ENCODE measurements at places on chromosomes 16 and 17.

DNA sequence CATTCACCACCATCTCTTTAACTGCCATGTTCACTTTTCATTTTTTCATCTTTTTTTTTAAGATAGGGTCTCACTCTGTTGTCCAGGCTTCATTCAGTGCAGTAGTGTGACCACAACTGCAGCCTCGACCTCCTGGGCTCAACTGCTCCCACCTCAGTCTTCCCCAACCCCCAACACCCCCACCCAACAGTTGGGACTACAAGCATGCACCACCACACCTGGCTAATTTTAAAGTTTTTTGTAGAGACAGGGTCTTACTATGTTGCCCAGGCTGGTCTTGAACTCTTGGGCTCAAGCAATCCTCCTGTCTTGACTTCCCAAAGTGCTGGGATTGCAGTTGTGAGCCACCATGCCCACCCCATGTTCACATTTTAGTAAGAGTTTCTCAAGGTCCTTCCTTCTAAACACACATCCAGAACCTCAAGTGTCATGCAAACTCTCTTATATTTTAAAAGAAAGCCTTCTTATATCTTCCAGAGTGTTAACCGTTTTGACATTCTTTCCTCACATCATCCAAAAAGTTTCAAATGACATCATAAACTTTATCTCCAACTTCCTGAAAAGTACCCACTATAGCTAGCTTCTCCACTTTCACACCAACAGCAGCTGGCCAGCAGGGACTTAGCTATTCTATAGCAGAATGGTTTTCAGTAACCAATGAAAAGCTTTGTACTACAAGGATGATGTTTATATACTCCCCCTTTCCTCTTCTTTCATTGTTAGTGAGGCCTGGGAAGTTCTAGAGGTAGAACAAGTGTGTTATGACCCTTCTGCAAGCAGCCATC is 49.3 kb downstream of the TRAF4 start:
- DNase-seq = no peak

- DNase-seq = no peak
Observed at GRCh38 chr17:37180376-37180775, 195.4 kb upstream of the C17orf78 start.

DNA sequence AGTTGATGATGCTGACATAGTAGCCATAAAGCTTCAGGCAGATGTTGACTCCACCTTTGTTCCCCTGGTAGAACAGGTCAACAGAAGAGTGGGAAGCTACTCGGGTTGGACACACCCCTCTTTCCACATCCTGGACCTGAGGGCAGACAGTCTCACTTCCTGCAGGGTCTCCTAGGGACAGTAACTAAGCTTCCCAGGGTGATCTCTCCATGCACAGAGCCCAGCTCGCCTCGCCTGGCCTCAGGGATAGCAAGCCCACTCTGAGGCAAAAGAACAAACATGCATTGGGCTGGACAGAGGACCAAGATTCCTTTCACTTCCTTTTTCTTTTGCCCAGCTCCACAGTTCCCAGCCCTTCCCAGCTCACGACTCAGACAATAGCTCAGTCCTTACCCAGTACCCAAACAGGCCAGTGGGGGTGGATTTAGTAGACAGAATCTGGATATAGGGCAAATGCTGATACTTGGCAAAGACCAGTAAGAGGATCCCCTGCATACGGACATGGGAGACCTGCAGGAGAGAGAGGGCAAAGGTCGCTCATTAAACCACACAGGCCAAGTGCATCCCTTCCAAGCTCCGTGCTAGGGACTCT is 7.0 kb downstream of the INPP5K start:
- no peak for DNase-seq

DNA sequence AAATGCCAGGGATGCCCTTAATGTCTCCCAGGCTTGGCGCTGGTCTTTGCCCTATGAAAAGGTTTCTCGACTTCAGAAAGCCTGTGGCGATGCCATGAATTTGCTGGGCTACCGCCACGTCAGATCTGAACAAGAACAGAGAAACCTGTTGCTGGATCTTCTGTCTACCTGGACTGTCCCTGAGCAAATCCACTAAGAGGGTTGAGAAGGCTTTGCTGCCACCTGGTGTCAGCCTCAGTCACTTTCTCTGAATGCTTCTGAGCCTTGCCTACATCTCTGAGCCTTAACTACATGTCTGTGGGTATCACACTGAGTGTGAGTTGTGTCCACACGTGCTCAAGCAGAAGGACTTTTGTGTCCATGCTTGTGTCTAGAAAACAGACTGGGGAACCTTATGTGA is 11.4 kb downstream of the CHST4 start:
- peak; percentile 15 for DNase-seq

DNA sequence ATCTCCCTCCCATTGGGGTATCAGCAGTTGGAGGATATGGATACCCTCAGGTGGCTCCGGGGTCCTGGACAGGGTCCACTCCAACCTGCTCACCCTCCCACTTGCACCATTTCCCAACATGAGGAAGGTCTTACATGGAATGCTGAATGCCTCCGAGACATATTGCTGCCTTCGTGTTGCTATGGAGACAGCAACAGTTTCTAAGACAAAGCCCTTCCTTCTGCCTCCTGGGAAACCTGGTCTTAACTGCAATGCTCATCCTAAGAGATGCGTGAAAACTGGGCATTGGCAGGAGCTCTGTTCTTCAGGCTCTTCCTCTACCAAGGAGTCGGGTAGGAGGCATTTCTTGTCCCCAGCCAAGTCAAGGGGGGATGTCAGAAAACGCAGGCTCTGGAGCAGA is 45.2 kb downstream of the ST3GAL2 start:
- no peak for DNase-seq

GRCh38 chr16:86809458-86809955 is 231.2 kb downstream of the FOXL1 start:
- DNase-seq = no peak

GRCh38 chr17:42617956-42618431 is 8.5 kb downstream of the TUBG1 start:
- DNase-seq = no peak

DNA sequence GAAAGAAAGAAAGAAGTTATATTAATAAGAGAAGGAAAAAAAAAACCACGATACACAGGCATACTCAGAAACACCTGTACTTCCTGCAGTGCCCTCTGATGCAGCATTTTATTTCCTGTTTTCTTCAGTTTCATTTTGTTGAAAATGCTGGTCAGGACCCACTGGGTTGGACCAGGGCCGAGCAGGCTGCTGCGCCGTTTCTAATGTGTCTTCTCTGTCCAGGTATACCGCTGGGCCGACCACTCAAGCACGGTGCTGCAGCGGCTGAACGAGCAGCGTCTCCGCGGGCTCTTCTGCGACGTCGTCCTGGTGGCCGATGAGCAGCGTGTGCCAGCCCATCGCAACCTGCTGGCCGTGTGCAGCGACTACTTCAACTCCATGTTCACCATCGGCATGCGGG is 8.3 kb downstream of the KLHL36 start:
- no peak for DNase-seq

DNA sequence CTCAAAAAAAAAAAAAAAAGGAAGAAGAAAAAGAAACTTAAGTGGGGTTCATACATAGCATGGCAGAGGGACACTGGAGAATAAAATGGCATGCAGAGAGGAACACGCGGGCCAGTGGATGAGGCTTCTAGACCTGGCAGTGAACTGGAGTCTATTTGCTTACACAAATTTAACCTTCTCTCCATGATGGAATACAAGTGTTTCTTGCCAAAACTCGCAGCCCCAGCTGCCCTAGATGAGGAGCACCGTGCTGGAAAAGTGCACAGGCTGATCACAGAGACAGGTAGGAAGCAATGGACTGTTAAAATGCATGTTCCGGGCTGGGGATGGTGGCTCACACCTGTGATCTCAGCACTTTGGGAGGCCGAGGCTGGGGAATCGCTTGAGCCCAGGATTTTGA is 9.3 kb downstream of the SSTR2 start:
- no peak for DNase-seq

- no peak for DNase-seq
Observed at GRCh38 chr16:85446951-85447692, 166.0 kb upstream of the GSE1 start.

- no peak for DNase-seq
Observed at GRCh38 chr17:28128779-28129178, 86.3 kb downstream of the NLK start.

DNA sequence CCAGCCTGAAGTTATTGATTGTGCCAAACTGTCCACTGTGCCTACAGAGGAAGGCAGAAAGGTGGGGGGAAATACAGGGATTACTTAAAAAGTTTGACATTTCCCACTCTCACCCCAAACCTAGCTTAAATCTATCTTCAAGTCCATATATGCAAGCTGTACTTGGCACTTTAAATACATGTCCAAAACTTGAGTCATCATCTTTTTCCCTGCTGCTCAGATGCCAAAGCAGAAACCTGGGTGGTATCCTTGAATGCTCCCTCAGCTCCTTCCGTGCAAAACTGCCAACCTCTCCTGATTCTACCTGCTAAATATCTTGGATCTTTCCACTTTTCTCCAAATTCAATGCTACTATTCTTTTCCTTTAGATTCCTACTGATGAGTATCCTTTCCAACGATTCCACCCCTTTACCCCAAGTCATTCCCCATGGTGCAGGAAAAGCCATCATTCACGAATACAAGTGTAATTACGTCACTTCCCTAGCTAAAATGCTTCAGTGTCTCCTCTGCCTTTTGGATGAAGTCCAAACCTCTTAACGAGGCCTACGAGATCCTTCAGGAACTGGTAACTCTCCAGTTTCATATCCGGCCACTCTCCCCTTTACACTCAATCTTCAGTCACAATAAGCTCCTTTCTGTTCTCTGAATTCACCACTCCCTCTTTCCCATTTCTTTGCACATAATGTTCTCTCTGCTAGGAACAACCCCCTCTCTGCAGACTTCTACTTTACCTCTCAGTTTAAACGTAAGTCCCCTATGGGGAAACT is 9.3 kb downstream of the BECN1 start:
- no peak for DNase-seq

DNA sequence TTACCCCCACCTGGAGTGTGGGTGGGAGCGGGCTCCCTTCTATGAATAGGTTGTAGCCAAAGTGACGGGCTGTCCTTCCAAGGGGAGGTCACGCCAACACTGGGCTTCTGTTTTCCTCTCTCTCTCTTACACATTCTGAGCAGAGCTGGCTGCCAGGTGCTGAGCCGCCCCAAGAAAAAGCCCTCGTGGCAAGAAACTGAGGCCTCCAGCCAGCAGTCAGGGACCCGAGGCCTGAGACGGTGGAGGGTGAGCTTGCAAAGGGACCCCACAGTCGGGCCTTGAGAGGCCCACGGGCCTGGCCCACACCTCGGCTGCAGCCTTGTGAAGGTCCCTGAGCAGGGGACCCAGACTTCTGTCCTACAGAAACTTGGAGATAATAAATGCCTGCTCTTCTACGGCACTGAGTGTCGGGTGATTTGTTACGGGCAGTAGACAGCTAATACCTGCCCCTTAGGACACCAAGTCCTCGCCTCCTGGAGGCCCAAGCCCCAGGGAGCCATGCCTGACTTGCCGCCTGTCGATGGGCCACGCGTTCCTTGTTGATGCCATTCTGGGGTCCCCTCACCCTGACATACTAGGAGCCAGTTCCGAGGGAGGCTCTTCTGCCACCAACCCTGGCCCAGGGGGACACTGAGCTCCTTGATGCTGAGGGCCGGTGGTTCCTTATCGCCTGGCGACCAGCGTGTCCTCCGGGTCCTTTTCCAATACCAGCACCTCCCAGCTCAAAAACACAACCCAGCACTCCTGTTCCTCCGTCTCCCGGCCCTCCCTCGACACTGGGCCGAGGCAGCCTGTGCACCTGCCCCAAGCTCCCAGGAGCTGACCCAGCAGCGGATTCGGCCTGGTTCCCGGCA is 26.1 kb downstream of the SLC25A10 start:
- no peak for DNase-seq

- peak; percentile 40 for DNase-seq
Observed at GRCh38 chr17:4480929-4481898, 17.5 kb upstream of the SPNS2 start.

DNA sequence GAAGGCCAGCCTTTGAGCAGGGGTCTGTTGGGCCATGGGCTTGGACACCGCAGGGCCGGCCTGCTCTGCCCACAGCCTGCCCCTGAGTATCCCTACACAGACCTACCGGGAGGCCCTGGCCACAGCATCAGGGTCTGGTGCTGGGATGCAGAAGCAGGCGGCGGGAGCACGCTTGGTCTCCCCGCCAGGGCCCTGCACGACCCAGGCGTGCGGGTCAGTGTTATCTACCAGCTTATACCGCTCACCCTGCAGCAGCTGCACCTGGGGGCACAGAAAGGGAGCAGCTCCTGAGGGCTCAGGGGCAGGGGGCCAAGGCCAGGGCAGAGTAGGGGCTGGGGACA is 8.8 kb downstream of the EVPL start:
- DNase-seq = no peak

DNA sequence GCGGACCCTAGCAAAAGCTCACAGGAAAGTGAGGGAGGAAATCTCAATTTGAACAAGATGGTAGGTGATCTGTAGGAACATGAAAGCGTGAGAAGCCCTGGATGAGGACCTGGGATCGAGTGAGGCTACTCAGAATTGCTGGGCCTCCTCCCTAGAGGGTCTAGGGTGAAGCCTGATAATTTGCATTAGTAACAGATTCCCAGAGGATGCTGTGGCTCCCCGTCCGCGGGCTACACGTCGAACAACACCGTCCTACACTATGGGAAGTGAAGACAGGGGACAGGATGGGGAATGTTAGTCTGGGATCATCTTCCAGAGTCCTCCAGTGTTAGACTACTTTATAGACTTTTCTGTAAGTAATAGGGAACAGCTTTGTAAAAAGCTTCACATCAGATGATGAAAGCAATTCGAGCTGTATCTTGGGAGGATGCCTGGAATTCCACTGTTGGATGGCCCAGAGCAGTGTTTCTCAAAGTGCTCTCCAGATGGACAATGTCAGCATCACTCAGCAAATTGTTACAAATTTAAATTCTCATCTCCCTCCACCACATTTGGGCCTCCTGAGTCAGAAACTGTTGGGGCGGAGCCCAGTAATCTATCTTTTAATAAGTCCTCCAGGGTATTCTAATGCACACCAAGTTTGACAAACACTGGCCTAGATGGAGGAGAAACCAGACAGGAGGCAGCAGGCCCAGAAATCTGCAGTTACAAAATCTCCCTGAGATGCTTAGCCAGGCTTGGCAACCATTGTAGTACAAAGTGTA is 6.5 kb downstream of the FNDC8 start:
- no peak for DNase-seq

DNA sequence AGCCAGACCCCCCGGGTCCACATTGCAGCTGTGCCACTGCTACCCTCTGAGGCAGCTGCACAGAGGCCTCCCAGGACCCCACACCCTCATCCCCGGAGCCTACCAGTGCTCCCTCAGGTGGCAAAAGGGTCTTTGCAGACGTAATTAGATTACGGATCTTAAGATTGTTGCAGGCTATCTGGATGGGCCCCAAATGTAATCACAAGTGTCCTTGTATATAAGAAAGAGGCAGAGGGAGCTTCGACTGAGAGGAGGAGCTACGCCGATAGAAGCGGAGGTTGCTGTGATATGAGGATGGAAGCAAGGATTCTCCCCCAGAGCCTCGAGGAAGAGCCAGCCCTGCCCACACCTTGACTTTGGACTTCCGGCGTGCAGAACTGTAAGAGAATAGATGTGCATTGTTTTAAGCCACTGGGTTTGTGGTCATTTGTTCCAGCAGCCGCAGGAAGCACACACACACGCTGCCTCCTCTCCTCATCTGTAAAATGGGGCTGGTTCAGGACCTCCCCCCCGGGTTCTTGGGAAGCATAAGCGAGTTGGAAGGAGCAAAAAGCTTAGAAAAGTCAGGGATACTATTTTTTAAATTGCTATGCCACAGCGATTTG is 10.5 kb upstream of the RAI1 start:
- DNase-seq = no peak

GRCh38 chr16:57300387-57301125 is 16.1 kb upstream of the PLLP start:
- DNase-seq = peak; percentile 97

GRCh38 chr16:13923703-13924298 is 3.8 kb downstream of the ERCC4 start:
- no peak for DNase-seq
